ENCODE measurements at places on chromosomes 2 and 18.

DNA sequence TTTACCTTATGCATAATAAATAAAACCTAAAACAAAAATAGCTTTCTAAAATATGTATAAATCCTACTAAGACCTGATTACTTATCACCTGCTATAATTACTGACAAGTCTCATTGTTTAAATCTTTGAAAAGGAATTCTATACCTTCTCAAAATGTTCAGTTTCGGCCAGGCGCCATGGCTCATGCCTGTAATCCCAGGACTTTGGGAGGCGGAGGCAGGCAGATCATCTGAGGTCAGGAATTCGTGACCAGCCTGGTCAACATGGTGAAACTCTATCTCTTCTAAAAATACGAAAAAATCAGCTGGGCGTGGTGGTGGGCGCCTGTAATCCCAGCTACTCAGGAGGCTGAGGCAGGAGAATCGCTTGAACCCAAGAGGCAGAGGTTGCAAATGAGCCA lies 58.1 kb downstream of the RELCH start:
- DNase-seq: no peak

DNA sequence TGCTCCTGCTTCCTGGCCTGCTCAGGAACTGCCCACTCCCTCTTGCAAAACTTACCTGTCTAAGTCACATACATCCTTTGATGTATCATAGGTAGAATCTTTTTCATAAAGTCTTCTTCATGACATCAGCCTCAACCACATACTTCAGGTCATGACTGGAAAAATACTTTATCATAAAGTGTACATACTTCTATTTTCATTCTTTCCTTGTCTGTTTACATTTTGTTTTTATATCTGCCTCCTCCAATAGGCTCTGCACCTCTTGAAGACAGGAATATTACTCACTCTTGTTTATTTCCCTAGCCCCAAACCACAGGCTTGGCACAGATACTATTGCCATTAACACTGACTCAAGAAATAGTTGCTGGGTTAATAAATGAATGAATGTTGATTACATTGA lies 43.6 kb upstream of the ZNF804A start:
- no peak for DNase-seq

- DNase-seq: no peak
These were observed 3.2 kb downstream of the CNNM3 start for GRCh38 chr2:96819128-96819875.

GRCh38 chr2:216855605-216856004 lies 4.3 kb downstream of the TNP1 start:
- no peak for DNase-seq

DNA sequence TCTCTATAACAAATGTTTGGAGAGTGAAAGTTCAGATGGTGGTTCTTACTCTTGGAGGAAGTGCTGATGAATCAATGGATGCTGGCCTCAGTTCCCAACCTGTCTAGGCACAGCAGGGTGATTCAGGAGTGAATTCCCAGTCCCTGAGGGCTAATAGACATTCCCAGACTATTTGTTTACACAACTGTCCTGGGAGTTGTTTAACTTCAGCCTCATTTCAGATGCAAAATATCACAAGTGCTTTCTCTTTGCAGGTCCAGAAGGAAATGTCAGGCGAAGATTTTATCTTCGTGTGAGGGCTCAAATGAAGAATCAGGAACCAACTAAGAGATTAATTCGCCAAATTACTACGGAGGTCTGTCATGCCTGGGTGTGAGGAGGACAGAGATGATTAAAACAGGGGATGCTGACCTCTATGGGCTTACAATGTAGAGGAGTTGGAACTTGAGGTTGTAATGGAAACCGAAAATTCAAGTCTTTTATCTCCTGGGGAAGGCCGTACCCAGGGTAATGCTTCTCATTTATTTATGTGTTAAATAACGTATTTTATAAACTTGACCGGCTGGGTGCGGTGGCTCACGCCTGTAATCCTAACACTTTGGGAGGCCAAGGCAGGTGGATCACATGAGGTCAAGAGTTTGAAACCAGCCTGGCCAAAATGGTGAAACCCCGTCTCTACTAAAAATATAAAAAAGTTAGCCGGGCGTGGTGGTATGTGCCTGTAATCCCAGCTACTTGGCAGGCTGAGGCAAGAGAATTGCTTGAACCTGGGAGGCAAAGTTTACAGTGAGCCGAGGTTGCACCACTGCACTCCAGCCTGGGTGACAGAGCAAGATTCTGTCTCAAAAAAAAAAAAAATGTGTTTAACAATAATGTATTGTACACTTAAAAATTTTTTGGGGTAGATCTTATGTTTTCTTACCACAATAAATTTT lies 38.7 kb upstream of the SLC1A4 start:
- no peak for DNase-seq

GRCh38 chr18:56890632-56891031 lies 239.5 kb downstream of the WDR7 start:
- DNase-seq: no peak

- DNase-seq: no peak
These were observed 5.9 kb upstream of the RHBDD1 start for GRCh38 chr2:226829721-226830631.

DNA sequence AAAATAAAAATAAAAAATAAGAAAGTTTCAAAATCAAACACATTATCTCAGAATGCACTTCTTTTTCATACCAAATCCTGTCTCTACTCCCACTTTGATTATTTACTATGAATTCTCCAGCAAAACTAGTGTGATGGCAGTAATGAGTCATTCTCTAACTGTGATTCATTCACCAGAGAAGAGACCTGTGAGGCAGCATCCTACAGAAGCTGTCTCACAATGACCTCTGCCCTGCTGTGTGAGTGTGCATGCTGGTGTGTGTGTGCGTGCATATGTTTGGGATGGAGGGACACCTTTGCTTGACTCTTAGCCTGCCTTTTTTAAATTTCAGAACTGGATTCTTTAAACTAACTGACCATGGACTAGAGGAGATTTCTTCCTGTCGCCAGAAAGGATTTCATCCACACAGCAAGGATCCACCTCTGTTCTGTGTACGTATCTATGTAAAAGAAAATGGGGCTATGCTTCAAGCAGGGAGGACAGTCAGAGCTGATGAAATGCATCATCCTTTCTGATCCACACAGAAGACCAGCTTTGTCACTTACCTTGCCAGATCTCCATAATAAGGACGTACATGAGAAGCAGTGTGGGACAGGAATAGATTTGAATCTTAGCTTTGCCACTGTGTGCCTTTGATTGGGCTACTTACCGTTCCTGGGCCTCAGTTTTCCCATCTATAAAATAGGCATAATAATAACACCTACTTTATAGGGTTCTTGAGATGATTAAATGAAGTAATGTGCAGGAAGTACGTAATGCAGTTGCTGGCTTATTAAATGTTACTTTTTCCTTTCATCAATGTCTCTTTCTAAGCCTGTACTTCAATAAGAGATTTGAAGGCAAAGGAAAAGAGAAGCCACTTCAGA lies 31.2 kb downstream of the STAMBP start:
- DNase-seq: no peak

GRCh38 chr2:218130377-218130776 lies 4.5 kb downstream of the CXCR2 start:
- DNase-seq: no peak

GRCh38 chr18:950882-951495 lies 46.3 kb downstream of the ADCYAP1 start:
- no peak for DNase-seq

DNA sequence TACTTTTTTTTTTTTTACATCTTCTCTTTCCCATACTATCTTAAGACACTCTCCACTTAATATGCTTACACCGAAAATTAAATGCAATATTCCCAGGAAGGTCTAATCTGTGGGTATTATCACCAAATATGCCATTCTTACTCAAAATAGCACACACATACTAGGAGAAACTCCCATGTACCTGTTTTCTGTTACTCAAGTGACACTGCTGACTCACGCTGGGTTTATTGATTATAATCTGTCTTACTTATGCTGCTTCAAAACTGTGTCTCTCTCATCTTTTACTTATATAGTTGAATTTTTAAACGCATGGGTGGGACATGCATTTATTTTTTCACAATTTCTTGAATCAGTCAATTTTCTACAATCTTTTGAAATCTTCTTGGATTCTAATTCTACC lies 29.9 kb downstream of the MRPL19 start:
- DNase-seq: no peak

GRCh38 chr2:207625014-207625907 lies at the start of gene METTL21A:
TSS of gene METTL21A (minus strand) at chr2:207625394. CDS start at chr2:207624375, 1,019 bp downstream.
- peak; percentile 93 for DNase-seq

- DNase-seq: no peak
These were observed 33.5 kb downstream of the MGAT5 start for GRCh38 chr2:134287323-134287722.

- DNase-seq: no peak
These were observed 293.9 kb upstream of the PARD3B start for GRCh38 chr2:204251158-204251997.

- no peak for DNase-seq
These were observed 427.7 kb upstream of the LYPD1 start for GRCh38 chr2:133097666-133098065.

- DNase-seq: no peak
These were observed 29.8 kb downstream of the ARMC9 start for GRCh38 chr2:231228223-231228622.

- DNase-seq: no peak
These were observed 16.1 kb downstream of the TMEM247 start for GRCh38 chr2:46495231-46496030.

Measured in 8988T (cell line).